ENCODE measurements at places on chromosomes 6 and 20.

DNA sequence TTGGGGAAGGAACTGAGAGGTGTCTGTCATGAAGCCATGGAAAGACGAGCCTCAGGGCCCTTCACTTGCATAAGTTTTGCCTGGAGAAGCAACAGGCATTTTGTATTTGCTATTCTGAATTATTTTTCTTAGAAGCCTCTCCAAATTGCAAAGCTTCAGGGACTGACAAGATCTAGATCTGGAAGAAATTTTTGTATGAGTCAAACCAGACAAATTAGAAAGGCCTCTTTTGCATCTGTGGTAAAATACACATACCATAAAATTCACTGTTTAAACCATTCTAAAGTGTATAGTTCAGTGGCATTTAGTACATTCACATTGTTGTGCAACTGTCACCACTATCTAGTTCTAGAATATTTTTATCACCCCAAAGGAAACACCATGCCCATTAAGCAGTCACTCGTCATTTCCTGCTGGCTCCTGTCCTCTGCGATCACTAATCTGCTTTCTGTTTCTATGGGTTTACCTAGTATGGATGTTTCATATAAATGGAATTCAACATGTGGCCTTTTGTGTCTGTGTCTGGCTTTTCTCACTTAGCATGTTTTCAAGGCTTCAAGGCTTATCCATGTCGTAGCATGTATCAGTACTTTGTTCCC lies 269.1 kb downstream of the PHF3 start:
- DNase-seq = peak; percentile 1

GRCh38 chr6:93624408-93624807 lies 205.0 kb upstream of the EPHA7 start:
- DNase-seq = no peak

DNA sequence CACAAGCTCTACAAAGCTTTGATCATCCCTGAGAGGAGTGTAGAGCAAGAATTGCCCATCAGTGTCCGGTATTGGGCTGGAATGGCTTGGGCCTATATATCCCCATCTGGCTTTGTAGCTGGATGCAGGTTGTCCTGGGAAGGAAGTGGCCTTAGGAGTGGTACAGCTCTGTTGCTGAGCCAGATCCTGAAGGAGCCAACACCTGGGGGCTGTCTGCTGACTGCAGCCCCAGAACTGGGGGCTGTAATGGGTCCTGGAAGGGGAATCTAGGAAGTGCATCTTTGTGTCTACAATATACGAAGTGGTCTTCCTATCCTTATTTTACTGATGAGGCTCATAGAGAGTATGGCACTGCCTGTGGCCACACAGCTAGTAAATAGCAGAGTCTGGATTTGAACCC lies 145.9 kb downstream of the CDC5L start:
- no peak for DNase-seq

DNA sequence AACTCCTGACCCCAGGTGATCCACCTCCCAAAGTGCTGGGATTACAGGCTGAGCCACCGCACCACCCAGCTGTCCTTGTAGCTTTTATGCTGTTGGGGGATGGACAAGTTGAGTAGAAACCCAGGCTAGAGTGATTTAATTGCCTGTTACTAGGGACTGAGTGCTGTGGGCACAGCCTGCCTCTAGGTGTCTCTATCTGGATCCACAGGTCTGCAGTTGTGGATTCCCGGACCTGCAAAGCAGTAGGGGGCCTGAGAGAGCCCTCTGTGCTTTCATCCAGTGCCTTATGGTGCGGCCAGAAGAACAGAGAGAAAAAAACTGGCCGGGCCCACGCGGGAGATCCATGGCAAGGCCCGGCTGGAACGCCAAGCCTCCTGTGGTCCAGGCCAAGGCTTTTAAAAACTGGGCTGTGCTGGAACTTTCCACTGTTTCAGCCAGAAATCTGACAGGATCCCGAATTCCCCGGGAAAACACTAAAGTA lies 5.2 kb downstream of the SIRPA start:
- peak; percentile 58 for DNase-seq

GRCh38 chr6:104736545-104736944 lies 123.2 kb downstream of the HACE1 start:
- no peak for DNase-seq

GRCh38 chr20:1094751-1095150 lies 23.7 kb upstream of the PSMF1 start:
- DNase-seq = peak; percentile 75

Data from fibroblast of gingiva (primary cell).